ENCODE measurements at places on chromosomes 1 and 21. TPM values are rescaled to one million over a fixed set of nuclear protein-coding genes. Genes with fewer than 3 reads are reported as not detected.

CCDC28B gene
- total RNA-seq: 1.8 TPM

ADAMTS5 gene
- not detected for total RNA-seq

LYPD8 gene
- total RNA-seq: 0.11 TPM

TMEM82 gene
- total RNA-seq: not detected
